GM18507 (cell line): ENCODE measurements at places on chromosomes 11 and 22.

- DNase-seq: no peak
Observed at GRCh38 chr11:112290493-112290850, 29.8 kb upstream of the PLET1 start.

GRCh38 chr11:117808784-117809183 lies 11.8 kb upstream of the DSCAML1 start:
- DNase-seq: no peak

- DNase-seq: no peak
Observed at GRCh38 chr11:100825626-100826025, 138.5 kb downstream of the ARHGAP42 start.

DNA sequence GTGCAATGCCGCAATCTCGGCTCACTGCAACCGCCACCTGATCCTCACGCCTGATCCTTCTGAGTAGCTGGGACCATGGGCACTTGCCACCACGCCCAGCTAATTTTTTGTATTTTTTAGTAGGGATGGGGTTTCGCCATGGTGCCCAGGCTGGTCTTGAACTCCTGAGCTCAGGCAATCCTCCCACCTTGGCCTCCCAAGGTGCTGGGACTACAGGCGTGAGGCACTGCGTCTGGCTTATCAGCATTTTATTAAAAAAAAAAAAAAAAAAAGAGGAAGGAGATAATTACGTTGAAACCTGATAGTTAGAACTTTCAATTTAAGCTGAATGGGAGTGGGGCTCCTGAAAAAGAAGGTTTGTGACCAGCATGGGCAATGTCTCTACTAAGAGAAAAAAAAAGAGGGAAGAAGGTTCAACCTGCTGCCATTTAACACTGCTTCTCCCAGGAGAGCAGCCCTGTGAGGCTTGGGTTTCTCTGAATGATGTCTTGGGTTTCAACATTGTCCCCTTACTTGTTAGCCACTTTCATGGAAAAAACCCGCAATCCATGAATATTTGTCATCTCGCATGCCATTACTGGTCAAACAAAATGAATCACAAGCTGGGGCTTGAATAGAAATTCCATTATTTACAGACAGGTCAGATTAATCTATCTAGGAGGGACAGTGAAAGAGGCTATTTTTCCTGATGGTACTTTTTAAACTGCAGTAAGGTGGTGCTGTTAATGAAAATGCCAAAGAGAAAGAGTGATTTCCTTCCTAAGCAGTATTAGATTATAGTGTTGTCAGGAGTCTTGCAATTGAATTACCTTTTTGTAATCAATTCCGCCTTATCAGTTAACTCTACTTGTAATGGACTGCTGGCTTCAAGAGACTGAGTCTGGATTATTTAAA lies 72.5 kb downstream of the PACS1 start:
- DNase-seq: no peak

DNA sequence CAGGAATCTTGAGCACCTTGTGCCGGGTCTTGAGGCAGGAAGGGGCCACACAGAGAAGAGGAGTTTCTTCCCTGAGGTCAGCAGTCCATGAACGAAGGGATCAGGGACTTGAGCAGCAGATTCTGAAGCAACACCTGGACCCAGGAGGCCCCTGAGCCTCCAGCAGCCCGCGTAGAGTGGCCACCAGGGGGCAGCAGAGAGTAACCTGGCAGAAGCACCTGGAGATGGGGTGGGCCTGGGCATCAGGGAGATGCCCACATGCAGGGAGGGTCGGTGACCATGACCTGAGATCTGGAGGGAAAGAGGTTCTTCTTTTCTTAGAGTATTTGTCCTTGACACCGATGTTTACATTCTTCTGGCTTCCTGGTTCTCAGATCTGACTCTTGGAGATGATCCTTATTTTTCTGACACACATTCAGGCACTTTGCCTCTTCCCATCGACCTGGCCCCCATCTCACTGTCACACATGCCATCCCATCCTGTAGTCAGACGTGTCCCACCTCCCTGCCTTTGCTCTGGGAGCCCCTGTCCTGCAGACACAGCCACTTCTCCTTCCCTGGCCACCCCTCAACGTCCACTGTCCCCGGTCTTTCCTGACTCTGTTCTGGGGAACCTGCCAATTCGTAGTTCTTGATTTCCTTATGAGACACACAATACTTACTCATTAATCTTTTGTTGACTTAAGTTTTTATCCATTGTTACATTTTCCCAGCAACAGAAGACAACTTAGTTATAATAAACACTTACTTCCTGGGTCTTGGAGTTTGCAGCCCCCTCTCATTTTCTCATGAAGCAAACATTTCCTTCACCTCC lies 66.5 kb downstream of the GGTLC2 start:
- no peak for DNase-seq

GRCh38 chr11:45964911-45965389 lies 42.5 kb downstream of the LARGE2 start:
- DNase-seq: peak; percentile 38

DNA sequence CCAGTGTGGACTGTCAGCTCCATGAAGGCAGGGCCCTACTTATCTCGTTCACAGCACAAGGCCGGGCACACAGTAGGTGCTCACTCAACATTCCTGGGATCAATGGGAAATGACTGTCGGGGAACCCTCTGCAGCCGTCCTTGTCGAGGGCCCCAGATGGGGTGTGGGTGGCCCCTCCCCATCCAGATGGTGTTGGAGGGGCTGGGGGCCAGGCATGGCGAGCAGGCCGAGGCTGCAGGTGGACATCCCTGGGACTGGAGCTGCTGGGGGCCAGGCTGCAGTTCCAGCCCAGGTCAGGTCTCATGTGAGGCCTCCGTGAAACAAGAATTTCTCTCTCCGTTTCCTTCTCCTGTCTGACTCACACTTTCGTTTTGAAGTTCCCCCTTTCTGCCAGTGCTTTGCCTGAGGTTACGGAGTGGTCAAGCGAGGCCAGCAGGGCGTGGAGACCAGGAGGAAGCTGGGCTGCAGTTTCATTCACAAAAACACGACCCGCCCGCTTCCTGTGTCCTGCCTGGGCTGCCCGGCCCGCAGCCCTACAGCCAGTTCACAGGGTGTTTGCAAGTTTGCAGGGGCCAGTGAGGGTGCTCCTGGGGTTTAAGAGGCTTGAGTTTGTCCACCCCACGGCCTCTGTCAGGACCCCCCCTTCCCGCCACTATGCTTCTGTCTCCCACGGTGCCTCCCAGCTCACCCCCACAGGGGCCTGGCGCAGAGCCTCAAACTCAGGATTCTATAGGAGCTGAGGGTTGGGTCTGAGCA lies 4.5 kb downstream of the MYEOV start:
- peak; percentile 77 for DNase-seq

DNA sequence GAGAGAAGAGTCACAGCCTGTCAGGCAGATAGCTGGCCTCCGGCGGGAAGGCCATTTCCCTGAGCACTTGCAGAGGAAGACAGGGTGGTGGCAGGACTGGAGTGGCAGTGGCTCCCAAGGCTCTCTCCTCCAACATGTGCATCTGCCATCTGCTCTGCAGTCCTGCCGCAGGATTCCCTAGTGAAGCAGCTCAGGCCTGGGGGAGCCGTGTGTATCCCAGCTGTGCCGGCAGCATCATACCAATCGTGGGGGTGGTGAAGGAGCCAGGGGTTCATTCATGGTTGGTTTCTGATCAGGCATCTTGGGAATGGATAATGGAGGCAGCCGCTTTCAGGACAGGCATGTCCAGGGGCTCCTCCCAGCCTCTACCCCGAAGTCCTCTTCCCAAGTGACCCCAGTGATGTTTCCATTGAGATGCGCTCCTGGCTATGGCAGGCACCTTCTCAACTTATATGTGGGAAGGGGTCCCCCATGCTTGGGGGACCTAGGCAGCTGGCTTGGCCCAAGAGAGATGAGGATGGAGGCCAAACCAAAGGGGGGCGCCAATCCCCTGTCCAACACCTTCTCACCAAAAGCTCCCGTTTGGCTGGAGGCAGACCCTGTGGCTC lies 6.1 kb downstream of the TAGLN start:
- DNase-seq: no peak

DNA sequence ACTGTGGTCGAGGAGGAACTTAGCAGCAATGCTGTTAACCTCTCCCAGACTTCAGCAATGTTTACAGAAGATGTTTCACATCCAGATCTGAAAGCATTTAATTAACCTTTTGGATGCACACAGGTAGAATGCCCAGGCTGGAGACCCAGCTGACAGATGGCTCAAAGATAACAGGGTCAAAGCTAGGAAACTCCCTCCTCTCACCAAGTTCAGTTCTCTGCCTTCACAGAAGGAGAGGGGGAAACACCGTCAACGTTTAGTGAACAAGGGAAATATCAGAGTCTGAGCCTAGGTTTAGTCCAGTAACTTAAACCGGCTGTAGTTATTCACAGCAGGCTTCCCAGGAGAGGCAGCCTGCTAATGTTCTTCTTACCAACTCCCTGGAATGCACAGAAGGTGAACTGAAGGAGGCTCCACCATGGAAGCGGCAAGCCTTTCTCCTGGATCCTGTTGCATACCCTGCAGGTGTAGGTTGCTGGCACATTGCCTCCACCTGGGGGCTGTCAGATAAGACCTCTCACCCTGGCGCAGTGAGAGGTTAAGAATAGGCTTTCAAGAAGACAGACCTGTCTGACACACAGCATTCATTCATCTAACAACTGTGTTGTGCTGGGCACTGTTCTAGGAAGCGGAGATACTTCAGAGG lies 23.5 kb upstream of the ANKK1 start:
- DNase-seq: no peak
